ENCODE measurements at places on chromosomes 4 and X.

DNA sequence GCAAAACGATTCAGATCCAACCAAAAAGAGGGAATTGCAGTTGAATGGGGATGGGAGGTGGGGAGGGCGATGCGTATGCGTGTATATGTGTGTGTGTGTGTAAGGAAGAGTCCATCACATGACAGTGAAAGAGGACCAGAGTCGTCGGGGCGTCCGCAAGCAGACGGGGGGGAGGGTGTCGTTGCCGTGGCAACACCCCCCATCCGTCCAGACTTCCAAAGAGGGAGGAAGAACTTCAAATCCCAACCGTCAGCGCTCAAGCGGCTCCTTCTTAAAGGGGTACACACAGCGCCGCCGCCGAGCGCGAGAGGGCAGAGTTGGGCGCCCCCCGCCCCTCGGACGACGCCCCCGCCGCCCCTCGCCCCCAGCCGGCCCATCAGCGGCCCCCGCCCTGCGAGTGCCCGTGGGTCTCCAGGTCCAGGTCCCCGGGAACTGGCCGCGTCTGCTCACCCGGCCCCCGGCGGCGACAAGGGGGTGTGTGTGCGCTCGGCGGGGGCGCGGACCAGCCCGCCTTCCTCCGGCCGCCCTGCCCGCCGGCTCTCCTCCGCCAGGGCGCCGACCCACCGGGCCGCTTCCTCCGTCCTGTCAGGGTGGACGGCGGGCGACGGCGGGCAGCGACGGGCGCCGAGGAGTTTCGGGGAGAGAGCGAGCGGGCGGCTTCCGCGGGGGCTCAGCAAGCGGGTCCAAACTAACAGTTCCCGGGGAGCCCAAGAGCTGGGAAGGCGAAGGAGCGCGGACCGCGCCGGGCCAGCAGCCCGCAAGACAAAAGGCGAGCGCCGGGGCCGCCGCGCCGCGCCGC is 685 bp downstream of the LCORL start:
- no peak for DNase-seq

GRCh38 chr4:13918110-13918509 is 290.6 kb upstream of the BOD1L1 start:
- no peak for DNase-seq

- no peak for DNase-seq
Measured at GRCh38 chrX:108736509-108737479, at the start of gene IRS4. TSS of gene IRS4 (minus strand) at chrX:108736563.

DNA sequence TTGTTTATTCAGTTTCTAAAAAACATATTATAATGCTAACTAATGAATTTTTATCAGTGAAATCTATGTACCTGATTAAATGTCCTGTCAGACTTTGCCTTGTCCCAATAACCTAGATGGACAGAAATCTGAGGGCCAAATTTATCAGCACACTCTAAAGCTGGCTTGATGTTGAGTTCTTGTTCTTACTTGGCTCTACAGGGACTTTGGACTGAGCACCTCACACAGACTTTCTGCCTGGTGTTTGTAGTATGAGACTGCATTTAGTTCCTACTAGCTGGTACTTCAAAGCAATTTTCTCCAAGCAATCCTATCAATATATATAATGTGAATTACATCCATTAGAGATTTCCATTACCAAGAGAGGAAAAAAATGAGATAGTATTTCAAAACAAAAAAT is 37.8 kb downstream of the INTS12 start:
- DNase-seq, result no peak

DNA sequence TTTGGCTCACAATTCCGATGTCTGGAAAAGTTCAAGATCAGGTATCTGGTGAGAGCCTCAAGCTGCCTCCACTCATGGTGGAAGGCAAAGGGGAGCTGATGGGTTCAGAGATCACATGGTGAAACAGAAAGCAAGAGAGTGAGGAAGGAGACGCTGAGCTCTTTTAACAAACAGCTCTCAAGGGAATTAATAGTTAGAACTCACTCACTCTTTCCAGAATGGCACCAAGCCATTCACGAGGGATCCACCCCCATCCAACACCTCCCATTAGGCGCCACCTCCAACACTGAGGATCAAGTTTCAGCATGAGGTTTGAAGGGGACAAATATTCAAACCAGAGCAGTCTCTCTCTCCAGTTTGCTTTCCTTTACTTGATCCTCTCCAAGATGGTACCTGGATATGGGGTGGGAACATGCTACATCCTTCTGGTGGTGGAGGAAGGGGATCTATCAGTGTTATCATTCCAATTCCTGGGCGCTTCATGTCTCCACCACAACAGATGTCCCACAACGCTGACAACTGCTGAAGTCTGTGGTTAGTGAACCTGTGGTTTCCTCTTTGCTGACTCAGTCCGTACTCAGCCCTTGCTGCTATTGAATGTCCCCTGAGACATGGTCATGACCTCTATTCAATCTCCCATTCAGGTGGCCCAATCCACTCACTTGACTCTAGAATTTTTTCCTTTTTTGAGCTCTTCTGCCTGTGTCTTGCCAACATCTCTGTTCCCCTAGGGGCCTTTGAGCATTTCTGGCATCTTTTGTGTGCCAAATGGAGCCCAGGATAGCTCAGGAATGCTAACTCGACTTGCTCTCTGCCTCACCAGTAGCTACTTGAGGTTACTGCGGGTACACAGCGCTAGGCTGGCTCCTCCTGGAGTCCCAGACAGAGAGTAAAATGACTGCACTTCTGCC is 395.2 kb downstream of the MID1IP1 start:
- no peak for DNase-seq

Data from stimulated activated CD4-positive, alpha-beta T cell treated with anti-CD3 and anti-CD28 coated beads, Interleukin-15, amount 100 ng/mL, for 1 hour (primary cell).